ENCODE measurements at places on chromosomes 16 and 17.

GRCh38 chr16:30356401-30357084, 1.4 kb upstream of the CD2BP2 start:
- no peak for DNase-seq

DNA sequence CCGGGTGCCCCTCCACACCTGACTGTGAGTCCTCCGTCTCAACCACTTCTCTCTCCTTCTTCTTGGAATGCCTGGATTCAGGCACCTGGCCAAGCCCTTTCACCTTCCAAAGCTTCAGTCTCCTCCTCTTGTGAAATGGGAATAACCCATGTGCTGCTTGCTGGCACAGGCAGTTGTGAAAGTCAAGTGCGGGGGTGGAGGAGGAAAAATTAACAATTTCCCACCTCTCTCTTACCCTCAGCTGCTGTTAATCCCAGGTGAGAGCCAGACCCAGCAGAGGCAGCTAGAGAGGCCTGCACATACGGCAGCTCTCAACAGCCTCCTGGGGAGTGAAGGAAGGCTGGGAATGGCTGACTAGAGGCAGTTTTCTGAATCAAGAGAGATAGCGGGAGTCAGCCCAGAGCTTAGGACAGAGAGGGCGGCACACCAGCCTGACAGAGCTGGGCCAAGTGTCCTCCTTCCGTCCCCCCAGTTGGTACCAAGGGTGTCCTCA, 77.9 kb upstream of the LGALS9 start:
- no peak for DNase-seq

GRCh38 chr17:6018788-6019187, 51.4 kb upstream of the WSCD1 start:
- no peak for DNase-seq

DNA sequence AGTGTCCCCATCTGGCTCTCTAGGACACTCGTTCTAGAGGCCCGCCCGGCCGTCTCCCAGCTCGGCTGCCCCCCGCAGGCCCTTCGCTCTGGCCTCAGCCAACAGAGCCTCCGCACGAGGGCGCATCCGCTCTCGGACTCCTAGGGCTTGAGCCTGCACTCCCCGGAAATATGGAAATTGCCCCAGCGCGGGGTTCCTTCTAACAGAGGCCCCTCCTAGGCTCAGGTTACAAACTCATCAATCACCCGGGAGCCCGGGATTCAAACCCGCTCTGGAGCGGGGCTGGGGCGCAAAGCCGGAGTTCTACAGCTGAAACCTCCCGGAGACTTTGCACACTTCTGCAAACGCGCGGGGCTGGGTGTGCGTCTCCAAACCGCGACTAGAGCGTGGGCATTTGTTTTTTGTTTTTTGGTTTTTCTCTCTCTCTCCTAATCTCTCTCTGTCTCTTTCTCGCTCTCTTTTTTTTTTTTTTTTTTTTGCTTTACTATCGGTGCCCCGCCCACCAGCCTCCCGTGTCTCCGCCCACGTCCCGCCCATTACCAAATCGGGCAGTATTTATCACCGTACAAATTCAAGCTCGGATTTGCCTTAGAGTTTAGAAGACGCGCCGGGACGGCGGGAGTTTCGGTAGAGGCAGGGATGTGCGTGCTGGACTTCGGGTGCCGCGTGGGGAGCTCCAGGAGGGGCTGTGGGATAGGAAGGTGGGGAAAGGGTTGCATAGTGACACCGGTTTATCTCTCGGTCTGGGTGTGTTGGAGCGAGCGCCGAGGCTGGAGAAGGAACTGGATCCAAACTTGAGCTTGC, 2.4 kb upstream of the FOXL1 start:
- peak; percentile 98 for DNase-seq

DNA sequence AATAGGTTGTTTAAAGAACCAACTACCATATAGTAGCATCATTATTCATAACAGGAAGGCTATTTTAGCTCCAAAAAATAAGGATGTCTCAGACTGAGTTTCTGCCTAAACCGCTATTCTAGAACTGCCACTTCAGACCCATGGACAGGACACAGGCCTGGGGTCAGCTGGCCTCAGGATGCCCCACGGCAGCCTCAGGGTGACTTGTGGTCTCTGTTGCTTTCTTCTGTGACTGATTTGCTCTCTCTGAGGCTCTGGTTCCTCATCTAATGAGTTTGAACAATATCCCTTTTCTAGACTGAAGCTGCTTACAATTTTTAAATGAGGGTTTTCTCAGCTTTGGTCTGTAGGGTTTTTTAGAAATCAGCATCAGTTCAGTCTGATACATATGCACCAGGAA, 31.8 kb upstream of the IRF8 start:
- no peak for DNase-seq

DNA sequence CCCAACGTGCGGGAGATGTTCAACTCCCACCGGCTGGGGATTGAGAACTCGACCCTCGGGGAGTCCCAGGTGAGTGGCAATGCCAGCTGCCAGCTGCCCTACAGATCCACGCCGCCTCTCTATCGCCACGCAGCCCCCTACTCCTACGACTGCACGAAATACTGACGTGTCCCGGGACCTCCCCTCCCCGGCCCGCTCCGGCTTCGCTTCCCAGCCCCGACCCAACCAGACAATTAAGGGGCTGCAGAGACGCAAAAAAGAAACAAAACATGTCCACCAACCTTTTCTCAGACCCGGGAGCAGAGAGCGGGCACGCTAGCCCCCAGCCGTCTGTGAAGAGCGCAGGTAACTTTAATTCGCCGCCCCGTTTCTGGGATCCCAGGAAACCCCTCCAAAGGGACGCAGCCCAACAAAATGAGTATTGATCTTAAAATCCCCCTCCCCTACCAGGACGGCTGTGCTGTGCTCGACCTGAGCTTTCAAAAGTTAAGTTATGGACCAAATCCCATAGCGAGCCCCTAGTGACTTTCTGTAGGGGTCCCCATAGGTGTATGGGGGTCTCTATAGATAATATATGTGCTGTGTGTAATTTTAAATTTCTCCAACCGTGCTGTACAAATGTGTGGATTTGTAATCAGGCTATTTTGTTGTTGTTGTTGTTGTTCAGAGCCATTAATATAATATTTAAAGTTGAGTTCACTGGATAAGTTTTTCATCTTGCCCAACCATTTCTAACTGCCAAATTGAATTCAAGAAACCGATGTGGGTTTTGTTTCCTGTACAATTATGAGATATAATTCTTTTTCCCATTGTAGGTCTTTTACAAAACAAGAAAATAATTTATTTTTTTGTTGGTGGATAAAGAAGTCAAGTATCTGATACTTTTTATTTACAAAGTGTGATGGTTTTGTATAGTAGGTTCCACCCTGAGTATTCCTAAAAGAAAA, 2.3 kb downstream of the FOXC2 start:
- DNase-seq = no peak

GRCh38 chr16:85090873-85091521, 21.3 kb downstream of the CIBAR2 start:
- DNase-seq = no peak

All from HTR-8/SVneo (cell line).